ENCODE measurements at places on chromosomes 3 and 15.

DNA sequence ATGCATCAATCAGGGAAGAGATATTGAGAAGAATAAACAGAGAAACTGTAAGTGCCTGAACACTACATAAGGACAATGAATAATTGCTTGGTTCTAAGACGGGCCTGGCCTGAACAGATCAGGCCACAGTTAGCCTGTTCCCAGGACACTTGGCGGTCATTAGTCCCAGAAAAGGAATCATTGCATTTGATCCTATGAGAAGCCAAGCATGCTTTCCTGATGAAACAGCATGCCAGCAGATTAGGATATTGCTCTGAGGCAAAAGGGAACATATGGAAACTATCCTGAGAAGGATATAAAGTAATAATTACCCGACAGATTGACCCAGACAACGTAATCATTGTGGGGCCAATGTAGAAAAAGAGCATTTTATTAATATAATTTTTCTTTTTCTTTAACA lies 51.9 kb downstream of the STRIT1 start:
- DNase-seq, result peak; percentile 74

- no peak for DNase-seq
These were observed 675.5 kb downstream of the FHIT start for GRCh38 chr3:60575718-60576272.

DNA sequence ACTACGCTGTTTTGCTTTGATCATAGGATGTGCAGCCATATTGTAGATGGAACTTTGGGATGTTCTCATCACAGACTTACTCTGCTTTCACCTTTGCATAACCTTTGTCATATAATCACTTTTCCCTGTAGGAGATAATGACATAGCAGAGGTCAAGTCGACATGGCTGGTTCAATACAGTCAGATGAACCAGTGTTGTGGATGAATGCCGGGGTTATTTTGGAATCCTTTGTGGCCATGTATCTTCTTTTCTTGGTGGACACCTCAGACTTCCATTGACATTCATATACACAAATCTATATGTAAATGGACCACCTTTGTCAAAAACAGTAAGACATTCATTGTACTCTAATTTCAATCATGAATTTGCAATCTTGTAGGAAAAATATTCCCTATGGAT lies 180.2 kb downstream of the PTPRG start:
- no peak for DNase-seq

DNA sequence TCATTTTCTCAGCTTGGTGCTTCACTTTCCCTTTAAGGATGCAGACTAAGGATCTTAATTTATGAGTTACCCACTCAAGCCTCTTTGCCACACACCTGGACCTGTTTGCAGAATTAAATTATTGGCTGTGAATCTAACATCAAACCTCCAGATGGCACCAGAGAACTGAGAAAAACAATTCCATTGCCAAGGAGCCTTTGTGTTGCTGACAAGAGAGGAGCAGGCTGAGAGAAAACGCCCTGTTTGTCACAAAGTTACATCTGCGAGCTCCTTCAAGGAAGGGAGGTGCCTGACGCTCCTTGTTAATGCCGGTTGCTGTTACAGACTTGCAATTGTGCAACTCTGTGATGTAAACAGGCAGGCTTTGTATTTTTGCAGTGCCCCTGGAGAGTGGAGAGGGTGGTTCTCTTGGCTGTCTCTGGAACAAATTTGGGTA lies 36.3 kb upstream of the TMC3 start:
- peak; percentile 56 for DNase-seq

DNA sequence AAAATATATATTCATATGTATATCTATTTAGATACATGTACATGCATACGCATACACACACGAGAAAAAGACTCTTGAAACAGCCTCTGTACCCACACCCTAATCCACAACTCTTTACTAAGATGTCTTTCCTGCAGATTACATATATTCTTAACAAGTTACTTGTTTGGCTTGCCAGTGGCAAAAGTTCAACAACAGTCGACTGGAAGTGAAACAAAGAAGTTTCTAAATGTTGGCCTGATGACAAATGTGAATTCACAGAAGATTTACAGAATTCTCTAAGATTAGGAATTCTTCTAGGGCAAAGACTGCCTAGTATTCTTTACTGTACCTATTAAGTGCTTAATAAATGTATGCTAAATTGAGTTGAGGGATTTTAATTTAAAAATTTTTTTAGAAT lies 116.8 kb downstream of the CDIN1 start:
- no peak for DNase-seq
